RWPE2 (cell line): ENCODE measurements at places on chromosomes 13 and 19.
A peak's percentile ranks its signal among the peaks of the same experiment; 100 is the strongest.

GRCh38 chr13:110157718-110158117, 149.2 kb downstream of the COL4A1 start:
- no peak for DNase-seq

- DNase-seq: no peak
Measured at GRCh38 chr13:76887076-76887563, 915 bp upstream of the KCTD12 start.

- DNase-seq: no peak
Measured at GRCh38 chr13:31963631-31964030, 67.9 kb upstream of the FRY start.

DNA sequence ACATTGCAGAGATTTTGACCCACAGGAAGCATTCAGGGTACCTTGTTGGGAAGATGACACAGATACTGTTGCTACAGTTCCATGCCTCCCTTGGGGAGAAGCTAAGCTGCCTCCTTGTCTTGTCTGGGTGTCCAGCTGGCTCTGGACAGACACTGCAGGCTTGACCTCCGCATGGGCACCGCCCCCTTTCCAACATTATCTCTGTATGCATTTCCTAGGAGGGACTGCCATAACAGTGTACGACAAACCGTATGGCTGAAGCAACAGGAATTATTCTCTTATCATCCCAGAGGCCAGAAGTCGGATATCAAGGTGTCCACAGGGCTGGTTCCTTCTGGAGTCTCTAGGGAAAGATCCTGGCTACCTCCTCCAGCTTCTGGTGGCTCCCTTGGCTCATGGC, 67.0 kb upstream of the USE1 start:
- no peak for DNase-seq

GRCh38 chr13:19151581-19152263, 29.9 kb downstream of the TUBA3C start:
- DNase-seq: no peak

GRCh38 chr19:5403968-5404640, 51.1 kb upstream of the ZNRF4 start:
- DNase-seq: peak; percentile 67

DNA sequence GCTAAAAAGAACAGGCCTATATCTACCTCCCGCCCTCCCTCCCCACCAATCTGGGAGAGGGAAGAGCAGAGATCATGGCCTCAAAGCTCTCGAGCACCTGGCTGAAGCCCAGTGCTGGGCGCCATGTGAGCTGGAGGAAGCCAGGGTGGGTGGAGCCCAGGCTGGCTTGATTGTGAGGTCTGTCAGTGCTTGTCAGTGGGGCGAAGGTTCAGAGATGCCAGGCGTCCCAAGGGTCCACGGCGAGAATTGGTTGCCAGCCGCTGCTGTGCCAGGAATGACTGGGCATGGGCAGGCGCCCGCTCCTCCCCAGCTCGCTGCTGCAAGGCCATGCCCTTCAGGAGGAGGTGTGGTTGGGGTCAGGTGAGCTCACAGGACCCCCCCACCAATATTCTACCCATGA, 11.5 kb downstream of the BEST2 start:
- no peak for DNase-seq

- no peak for DNase-seq
Measured at GRCh38 chr13:94181461-94182107, 297.9 kb downstream of the DCT start.

- no peak for DNase-seq
Measured at GRCh38 chr13:78841358-78841963, 182.5 kb upstream of the OBI1 start.

- DNase-seq: no peak
Measured at GRCh38 chr19:28258829-28259228, 954.1 kb downstream of the UQCRFS1 start.

GRCh38 chr13:80100636-80101035, 240.3 kb downstream of the SPRY2 start:
- no peak for DNase-seq

- no peak for DNase-seq
Measured at GRCh38 chr13:77724092-77724491, 26.6 kb downstream of the SLAIN1 start.

GRCh38 chr13:80477661-80478443, 136.9 kb upstream of the SPRY2 start:
- DNase-seq: no peak
